ENCODE measurements at places on chromosomes 12 and 14.

GRCh38 chr12:113870035-113870434 lies 96.1 kb downstream of the RBM19 start:
- no peak for DNase-seq

- no peak for DNase-seq
Observed at GRCh38 chr12:130419116-130419515, 81.4 kb downstream of the PIWIL1 start.

GRCh38 chr12:71594214-71594948 lies 69.3 kb downstream of the ZFC3H1 start:
- no peak for DNase-seq

DNA sequence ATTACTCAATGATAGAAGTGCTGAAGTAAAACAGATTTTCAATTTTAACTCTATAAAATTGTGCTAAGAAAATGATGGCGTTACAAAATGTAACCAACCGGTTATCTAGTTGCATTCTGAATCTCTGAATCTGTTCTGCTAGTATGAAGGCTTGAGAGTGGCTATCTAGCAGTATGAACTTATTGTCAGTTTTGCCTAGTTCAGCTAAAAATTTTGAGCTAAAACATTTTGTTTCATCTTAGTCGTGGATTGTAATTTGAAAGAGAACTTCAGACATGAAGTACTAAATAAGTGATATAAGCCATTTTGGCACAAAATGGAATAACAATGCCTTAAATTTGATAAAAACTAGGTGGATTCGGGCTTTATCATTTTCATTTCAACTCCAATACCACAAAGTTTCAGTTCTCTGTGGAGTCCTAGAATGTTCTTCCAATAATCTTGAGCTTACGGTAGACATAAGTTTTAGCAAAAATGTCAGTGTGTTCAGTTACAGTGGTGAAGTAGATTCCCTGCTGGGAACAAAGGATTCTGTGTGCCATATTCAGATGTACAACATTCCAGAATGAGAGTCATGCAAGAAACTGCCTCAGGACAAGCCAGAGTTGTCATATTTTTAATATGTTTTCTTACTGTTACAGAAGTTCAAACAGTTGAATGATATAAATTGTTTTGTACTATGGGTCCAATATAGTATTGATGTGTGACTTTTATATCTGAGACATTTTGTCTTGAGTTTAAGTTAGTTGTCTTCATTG lies 28.1 kb downstream of the ATP6V1D start:
- DNase-seq: no peak
